ENCODE measurements at places on chromosomes 7 and 10.

DNA sequence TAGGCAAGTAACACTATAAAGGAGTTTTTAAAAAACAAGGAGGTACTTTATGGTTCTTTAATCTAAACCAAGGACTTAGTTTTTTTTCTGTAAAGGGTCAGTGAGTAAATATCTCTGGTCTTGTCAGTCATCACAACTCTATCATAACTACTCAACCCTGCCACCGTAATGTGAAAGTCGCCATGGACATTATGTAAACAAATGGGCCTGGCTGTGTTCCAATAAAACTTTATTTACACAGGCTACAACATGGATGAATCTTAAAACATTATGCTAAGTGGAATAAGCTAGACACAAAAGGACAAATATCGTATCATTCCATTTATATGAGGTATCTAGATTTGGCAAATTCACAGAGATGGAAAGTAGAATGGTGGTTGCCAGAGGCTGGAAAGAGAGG lies 60.8 kb upstream of the SP4 start:
- no peak for DNase-seq

DNA sequence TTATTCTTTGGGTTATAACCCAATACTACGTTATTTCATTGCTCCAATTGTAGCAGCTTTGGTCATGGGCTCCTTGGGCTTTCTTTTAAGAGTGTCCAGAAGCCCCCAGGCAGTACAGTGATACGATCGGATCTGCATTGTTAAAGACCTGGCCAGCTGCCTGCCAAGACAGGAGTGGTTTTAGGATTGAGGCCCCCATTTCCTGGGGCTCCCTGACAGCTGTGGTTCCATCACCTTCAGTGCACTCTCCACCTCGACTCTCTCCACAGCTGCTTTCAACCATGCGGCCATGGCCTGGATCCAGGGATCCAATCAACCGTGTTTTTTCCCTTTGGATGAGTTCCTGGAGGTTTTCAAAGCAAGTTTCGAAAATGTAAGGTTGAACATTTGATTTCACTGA lies 123.4 kb upstream of the BTBD16 start:
- no peak for DNase-seq

DNA sequence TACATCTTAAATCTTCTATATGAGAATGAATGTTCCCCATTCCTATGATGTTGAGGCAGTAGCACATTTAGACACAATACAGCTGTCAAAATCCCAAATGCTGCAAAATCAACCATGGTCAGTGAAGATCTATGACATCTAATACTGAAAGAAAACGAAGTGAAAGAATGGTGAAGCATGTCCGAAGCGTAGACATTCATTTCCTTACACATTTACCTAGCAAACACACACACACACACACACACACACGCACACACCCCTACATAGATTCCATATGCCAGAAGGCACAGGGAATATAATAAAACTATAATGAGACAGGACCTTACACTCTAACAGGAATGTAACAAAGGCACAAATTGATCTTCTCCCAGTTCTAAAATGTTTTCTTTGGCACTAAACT lies 32.5 kb downstream of the CCDC6 start:
- no peak for DNase-seq

DNA sequence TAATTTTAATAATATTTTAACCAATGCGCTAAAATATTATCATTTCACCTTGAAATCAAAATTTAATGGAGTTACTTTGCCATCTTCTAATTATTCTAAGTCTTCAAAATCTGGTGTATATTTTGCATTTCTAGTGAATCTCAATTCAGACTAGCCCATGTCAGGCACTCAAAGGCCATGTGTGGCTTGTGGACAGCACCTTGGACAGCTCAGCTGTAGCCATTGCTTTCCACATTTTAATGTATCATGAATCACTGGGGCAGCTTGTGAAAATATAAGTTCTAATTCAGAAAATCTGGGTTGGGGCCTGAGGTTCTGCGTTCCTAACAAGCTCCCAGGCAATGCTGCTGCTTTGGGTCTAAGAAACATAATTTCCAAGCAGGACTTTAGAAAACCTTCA lies 57.2 kb downstream of the MGAM2 start:
- no peak for DNase-seq

DNA sequence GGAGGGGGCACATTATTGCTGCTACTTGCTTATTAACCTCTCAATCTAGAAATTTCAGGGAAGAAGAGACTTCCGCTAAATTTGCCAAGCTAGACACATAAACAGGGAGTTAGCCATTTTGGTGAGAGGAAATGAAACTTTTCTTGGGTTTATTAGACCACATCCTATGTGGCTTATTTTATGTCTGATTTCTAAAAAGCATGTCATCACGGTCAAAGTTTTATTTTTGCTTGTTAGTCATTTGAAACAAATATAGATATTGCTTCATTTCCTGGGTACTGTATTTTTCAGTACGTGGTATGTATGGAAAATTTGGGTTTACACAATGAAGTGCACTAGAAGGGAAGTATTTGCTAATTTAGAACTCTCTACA lies 144.1 kb downstream of the TCF7L2 start:
- DNase-seq, result no peak

- DNase-seq, result no peak
These were observed 2.1 kb downstream of the KIF5B start for GRCh38 chr10:32054094-32054493.
